Fibroblast of skin of scalp (primary cell): ENCODE measurements at places on chromosomes 11 and 22.
A peak's percentile ranks its signal among the peaks of the same experiment; 100 is the strongest.

- no peak for DNase-seq
Measured at GRCh38 chr11:122422682-122423081, 232.8 kb upstream of the UBASH3B start.

DNA sequence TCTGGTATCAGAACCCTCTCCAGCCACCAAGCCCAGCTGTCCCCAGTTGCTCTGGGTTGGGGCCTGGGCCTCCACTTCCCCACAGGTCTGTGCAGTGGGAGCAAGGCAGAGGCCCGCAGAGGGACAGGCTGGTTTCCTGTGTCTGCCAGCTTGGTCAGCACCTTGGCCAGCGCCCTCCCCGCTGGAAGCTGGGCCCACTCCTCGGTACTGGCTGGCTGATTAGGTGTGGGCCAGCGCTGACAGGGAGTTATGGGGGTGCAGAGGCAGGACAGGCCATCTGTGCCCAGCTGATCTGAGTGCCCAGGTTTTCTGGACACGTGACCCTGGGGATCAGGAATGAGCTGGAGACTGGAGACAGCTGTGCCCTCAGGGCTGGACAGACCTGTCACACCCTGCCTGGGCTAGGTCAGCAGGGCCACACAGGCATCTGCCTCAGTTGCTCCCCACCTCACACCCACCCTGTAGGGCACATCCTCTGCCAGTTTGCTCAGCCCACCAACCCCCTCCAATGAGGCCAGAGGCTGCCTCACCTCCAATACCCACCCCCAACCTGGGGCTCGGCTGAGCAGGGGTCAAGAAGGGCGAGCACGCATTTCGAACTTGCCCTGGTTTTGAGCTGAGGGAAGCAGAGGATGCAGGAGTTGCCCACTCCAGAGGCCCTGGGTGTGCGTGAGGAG, 175.3 kb downstream of the IGLL1 start:
- peak; percentile 33 for DNase-seq

DNA sequence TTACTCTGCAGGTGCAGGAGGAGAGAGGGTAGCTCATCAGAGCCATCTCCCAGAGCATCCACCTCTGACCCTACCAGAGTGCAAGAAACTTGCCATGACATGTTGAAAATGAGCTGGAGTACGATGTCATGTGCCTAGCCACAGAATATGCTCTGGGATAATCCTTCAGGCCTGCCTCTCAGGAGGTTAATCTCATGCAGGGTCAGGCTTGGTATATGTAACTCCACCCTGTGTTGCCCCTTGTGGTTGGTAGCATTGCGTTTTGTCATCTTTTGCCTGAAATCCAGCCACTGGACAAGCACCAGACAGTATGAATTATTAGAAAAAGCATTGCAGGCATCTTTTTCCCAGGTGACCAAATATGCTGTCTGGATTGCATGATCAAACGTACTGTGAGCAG, 36.2 kb downstream of the CNTF start:
- DNase-seq: no peak

DNA sequence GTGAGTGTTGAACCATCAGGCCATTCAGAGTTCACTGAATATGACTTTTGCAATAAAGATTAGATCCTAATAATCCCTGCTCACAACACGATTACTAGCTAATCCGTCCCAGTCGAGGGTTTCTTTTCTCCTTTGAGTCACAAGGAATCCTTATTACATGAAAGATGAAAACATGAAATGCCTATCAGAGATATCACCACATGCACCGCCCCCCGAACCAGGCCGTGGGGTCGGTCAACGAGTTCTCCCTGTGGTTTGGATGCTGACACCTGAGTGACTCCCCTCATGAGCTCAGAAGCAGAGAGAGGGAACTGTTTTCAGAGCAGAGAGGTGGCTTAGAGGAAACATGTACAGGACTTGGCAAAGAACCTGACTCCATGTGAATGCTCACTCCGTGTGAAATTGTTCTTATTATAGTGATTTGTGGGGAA, 263.3 kb downstream of the ETS1 start:
- no peak for DNase-seq

GRCh38 chr11:73656985-73657384, 10.6 kb downstream of the PLEKHB1 start:
- DNase-seq: no peak

GRCh38 chr11:30758012-30758411, 171.9 kb upstream of the MPPED2 start:
- DNase-seq: no peak

- DNase-seq: no peak
Measured at GRCh38 chr11:128574576-128575011, 12.8 kb downstream of the ETS1 start.

GRCh38 chr11:67006029-67006884, 16.7 kb upstream of the SYT12 start:
- DNase-seq: peak; percentile 42

GRCh38 chr11:75592715-75593114, 30.7 kb downstream of the SERPINH1 start:
- no peak for DNase-seq

- DNase-seq: peak; percentile 68
Measured at GRCh38 chr11:48107188-48107704, 109.4 kb upstream of the OR4B1 start.
